ENCODE measurements at places on chromosomes 4 and X.

DNA sequence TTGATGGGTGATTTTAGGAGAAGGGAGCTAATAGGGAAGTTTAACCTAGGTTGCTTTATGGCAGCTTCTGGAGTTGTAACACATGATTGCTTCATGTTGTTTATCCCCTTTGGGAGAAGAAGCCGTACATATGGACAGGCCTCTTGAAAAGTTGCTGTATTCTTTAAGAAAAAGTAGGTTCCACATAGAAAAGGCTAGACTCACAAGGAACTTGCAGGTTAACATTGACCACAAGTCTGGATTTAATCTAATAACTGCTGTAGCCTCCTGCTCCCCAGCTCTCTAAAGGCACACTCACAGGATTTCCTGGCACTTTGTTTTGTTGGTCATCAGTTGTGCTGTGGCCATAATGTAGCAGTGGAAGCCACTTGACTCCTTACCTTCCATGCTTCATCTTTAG is 19.7 kb downstream of the FNIP2 start:
- DNase-seq, result no peak

DNA sequence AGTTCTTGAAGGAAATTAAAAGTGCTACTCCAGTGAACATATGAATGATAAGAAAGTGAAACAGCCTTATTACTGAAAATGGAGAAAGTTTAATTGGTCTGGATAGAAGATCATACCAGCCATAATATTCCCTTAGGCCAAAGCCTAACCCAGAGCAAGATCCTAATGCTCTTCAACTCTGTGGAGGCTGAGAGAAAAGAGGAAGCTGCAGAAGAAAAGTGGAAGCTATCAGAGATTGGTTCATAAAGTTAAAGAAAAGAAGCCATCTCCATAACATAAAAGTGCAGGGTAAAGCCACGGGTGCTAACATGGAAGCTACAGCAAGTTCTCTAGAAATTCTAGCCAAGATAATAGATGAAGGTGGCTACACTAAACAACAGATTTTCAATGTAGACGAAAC is 85.5 kb upstream of the ATOH1 start:
- DNase-seq, result no peak

DNA sequence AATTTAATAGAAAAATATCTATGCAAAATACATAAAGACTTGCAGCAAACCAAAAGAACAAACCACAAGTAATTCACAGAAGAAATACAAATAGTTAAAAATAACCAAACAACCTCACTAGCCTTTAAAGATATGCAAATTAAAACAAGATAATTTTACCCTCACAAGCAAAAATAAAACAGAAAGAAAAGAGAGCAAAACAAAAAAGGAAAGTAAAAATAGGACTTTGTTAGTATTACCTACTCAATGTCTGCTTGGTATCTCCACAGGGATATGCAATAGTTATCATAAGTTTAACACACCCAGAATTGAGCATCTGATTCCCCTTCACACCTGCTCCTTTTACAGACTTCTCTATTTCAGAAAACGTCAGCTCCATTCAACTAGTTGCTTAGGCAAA is 737.5 kb upstream of the MAGEB2 start:
- no peak for DNase-seq

DNA sequence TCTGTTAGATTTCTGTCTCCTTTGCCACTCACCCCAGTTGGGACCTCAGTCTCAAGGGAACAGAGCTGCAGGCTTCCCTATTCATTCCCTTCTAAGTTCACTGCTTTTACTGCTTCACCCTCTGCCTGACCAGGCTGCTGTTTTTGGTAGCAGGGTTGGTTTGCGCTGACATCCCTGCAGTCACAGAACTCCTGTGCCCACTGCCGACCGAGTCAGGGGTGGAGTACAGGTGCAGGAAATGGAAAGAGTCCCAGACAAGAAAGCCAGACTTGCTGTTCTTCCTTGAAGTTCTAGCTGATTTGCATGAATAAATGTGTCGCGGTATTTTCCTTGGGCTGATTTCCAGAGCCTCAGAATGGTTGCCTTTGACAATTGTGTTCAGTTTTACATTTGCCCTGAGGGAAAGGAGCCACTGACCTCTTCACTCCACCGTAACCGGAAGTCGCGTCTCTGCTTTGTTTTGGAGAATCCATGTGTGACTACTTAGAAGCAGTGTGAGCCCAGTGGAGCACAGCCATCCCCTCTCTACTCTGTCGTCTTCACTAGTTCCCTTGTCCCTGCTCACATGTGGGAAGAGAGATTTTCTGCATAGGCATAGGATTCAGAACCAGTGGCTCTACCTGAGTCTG is 84.8 kb downstream of the TNIP2 start:
- DNase-seq, result no peak

DNA sequence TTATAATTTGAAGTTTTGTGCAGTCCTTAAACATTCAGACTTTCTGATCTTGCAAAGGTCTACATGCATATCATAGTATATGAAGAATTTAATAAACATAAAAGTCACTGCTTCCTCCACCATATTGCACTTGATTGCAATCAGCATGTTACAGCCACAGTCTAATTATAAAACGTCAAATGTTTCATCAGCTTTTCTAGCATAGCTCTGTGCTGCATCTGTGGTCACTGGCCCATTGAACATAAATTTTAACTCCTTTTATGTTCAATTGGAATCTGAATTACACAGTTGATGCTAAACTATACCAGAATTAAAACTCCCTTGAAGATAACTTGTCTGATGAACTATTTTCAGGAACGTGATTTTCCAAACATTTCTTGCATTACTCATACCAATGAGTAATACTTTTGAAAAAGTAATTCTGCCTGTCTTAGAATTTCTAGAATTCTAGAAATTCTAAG is 329.1 kb downstream of the GALNTL6 start:
- DNase-seq, result no peak

- peak; percentile 17 for DNase-seq
Observed at GRCh38 chr4:19776021-19776459, 475.7 kb upstream of the SLIT2 start.

GRCh38 chrX:21745756-21746155 is 12.2 kb downstream of the SMPX start:
- DNase-seq, result peak; percentile 24

- no peak for DNase-seq
Observed at GRCh38 chr4:153780876-153781275, 8.0 kb downstream of the SFRP2 start.

DNA sequence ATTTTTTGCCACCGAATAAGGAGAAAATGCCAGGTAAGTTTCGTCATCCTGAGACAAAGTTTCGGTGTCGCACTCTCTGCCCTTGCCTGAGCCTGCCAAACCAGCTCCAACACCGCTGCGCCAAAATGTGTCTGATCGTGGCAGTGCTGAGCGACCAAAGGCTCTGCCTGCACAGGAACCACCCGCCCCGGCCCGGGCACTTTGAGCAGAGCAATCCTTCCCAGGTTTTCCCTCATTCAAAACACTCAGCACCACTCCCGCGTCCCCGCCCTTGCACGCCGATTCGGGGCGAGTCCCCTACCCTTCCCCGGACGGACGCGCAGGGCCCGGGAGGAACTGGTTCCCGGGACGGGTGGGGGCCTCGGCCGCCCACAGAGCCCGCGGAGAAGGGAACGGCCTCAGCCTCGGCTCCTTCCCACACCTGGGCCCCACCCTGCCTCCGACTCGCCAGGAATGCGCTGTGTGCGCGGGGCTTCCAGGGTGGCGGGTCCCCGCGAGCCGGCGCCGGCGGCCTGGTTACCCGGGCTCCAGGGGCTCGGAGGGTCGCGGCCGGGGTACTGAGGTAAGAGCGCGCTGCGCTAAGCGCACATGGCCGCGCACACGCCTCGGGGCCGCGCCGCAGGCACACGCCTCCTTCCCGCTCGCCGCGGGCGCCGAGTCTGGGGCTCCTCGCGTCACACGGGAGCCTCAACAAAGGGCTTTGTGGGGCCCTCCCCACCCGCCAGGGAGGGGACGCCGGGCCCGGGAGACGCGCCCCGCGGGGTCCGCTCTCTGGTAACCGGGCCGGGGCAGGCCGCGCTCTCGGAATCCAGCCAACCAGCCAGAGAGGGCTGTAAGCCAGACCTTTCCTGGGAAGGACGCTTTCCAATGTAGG is at the start of gene C4orf36:
TSS of gene C4orf36 (minus strand) at position 661 of the 874 bp plus-strand sequence. CDS start 902 bp downstream, outside the sequence.
- peak; percentile 76 for DNase-seq

- no peak for DNase-seq
Observed at GRCh38 chr4:1244978-1245471, 3.9 kb downstream of the CTBP1 start.

DNA sequence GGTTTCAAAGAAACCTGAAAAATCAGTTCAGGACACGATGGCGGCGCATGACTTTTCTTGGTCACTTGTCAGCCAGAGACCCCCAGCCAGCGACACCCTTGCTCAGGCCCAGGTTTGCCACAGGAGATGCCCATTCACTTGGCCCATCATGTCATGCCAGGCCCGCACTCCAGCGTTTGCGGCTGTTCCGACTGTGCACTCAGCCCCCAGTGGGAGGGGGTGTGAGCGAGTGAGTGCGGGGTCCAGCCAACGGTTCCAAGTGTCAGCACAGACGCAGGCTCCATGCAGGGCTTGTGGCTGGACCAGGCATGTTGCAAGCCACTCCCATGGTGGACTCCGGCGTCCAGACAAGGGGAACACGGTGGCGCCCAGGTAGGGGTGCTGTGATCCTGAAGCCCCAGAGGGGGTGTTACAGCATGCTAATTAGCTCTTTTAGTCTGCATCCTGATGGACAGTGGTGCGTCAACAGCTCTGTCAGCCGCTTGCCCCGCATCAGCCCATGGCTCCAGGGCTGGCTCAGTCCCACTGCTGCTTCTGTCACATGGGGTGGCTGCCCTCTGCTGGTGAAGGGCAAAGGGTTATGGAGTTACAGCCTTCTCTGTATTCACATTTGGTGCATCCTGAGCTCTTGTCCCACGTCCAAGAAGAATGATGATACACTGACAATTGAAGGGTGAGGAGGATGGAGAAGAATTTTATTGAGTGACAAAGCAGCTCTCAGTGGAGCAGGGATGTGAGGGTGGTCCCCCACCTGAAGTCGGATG is 3.7 kb upstream of the MAEA start:
- DNase-seq, result no peak

All from A549 (cell line).